ENCODE measurements at places on chromosomes 13 and 19. TPM values are rescaled to one million over a fixed set of nuclear protein-coding genes. Genes with fewer than 3 reads are reported as not detected.

Gene OR10H1
- not detected for total RNA-seq

DNA sequence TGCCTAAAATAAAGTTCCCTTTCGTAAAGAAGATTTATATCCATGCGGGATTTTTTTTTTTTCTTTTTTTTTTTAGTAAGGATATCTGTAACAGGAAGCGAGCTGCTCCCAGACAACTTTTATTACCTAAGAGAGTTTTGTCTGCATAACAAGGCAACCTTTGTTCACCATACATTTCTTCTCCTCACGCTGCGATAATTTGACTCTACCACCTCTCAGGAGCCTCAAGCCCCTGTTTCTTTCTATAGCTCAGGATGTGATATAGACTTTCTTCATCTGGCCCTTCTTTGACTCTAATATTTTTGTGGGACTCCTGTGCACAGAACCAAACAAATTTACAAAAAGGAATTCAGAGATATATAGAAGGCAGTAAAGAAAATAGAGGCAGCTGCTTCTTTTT lies 1053.7 kb upstream of the SPRY2 start:
- no peaks in the 10 kb centered on the region for H3K27me3 ChIP-seq
- DNase-seq, result no peak
- no peak overlapping the region for H3K27ac ChIP-seq
- no peaks in the 10 kb centered on the region for H3K36me3 ChIP-seq
- no peaks in the 10 kb centered on the region for H3K4me1 ChIP-seq

- H3K4me1 ChIP-seq, result peaks cover 15% of the 10 kb centered on the region
- DNase-seq, result no peak
- no peaks in the 10 kb centered on the region for H3K27me3 ChIP-seq
- no peak overlapping the region for H3K4me3 ChIP-seq
- peaks cover 38% of the 10 kb centered on the region for H3K36me3 ChIP-seq
Measured at GRCh38 chr13:98514288-98514687, 62.6 kb downstream of the STK24 start.

- H3K4me3 ChIP-seq, result no peak overlapping the region
- no peaks in the 10 kb centered on the region for H3K27me3 ChIP-seq
- H3K27ac ChIP-seq, result no peak overlapping the region
- H3K4me1 ChIP-seq, result no peaks in the 10 kb centered on the region
- DNase-seq, result no peak
Measured at GRCh38 chr13:111512707-111513106, 192.3 kb downstream of the TEX29 start.

Gene RASL11A
- total RNA-seq, result 1.5 TPM
